Activated naive CD4-positive, alpha-beta T cell treated with anti-CD3 and anti-CD28 coated beads for 36 hours (primary cell): ENCODE measurements at places on chromosomes 7 and 10. TPM values are rescaled to one million over a fixed set of nuclear protein-coding genes. Genes with fewer than 3 reads are reported as not detected.

DNA sequence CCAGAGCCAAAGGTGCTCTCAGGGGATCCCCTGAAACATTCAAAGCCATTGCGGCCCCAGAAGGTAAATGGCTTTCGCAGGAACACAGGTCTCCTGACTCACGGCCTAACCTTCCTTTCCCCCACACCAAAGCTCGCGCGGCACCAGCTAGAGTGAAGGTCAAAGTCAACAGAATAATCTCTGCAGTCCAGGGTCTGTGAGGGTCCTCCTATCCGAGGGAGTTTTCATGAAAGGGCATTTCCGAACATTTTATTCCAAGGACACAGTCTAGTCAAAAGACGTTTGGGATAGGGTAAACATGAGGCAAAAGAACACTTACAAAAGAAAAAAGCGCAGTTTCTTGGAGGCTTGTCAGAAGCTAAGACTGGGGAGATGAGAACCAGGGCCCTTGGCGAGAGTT is 559 bp upstream of the STEAP2 start:
- no peak for DNase-seq

LRRC61 gene
- total RNA-seq: 13.3 TPM

- DNase-seq: no peak
Measured at GRCh38 chr10:14947268-14947667, 6.6 kb downstream of the DCLRE1C start.

DNA sequence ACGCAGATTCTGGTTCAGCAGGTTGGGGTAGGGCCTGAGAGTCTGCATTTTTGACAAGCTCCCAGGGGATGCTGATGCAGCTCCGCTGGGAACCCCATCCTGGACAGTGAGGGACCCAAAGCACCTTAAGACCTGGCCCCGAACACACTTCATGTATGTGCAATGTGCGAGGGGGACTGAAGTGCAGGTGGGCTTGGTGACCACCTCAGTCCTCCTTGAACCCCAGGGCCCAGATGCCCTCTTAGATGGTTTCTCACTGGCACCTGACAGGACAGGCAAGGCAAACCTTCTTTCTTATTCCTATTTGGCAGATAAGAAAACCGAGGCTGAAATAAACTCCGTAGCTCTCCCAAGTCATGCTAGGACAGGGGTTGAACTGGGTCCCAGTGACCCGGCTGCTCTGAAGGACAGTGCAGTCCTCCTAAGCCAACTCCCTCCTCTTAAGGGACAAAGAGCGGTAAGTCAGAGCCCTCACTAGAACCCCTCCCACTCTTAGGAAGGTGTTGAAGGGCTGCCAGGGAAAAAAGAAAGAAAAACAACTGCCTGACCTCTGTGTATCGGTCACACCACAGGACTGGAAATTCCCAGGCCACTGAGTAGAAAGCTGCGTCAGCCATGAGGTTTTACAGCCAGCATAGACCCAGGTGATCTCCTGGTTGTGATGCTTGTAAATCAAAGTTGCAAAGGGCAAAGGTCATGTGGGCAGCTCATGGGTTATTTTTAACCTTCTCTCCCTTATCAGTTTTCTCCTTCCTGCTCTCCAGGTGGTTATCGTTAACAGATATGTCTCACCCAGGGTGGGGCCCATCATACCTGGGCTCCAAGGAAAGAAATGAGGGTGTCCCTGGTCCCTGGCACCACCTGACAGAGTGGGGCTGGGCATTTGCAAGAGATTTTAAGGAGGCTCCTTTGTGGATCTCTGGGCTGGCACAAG is 90.9 kb upstream of the SMNDC1 start:
- DNase-seq: peak; percentile 59

DNA sequence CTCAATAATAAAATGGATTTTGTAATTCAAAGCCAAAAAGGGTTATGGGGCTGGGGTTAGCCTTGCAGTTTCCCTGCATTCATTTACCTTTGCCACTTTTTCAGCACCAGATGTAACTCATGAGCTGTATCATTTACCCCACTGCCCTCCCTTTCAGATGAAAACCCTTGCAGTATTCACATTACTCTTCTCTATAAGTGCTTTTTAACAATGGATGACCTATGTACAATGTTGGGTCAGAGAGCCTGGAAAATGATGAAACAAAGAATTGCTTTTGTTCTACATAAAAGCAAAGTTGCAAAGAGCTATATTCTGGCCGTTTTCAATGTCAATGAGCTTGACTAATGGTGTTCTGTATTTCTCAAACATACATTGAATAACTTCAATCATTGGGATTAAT is 189.7 kb downstream of the TMEM26 start:
- DNase-seq: no peak

GRCh38 chr10:66214721-66215404 is 711.0 kb upstream of the LRRTM3 start:
- no peak for DNase-seq

CACNB2 gene
- not detected for total RNA-seq

DNA sequence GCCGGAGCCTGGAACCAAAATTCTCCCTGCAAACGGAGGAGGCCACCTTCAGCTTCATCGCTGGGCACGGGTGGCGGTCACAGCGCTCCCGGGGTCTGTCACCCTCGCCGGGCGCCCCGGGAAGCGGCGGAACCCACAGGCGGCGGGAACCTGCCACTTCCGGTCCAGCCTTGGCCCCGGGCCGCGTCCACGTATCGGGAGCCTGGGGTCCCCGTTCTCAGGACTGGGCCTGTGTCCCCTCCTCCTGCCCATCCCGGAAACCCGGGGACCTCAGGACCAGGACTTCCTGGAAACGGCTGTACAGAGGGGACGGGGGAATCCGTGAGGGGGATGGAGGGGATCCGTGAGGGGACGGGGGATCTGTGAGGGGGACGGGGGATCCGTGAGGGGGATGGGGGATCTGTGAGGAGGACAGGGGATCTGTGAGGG is 25.4 kb downstream of the PDGFA start:
- no peak for DNase-seq

- no peak for DNase-seq
Measured at GRCh38 chr7:28697913-28698563, 260.1 kb downstream of the TRIL start.

CHCHD1 gene
- total RNA-seq: 27.4 TPM

- DNase-seq: no peak
Measured at GRCh38 chr10:30073767-30074060, 14.3 kb upstream of the JCAD start.

CACUL1 gene
- total RNA-seq: 19.2 TPM

DNA sequence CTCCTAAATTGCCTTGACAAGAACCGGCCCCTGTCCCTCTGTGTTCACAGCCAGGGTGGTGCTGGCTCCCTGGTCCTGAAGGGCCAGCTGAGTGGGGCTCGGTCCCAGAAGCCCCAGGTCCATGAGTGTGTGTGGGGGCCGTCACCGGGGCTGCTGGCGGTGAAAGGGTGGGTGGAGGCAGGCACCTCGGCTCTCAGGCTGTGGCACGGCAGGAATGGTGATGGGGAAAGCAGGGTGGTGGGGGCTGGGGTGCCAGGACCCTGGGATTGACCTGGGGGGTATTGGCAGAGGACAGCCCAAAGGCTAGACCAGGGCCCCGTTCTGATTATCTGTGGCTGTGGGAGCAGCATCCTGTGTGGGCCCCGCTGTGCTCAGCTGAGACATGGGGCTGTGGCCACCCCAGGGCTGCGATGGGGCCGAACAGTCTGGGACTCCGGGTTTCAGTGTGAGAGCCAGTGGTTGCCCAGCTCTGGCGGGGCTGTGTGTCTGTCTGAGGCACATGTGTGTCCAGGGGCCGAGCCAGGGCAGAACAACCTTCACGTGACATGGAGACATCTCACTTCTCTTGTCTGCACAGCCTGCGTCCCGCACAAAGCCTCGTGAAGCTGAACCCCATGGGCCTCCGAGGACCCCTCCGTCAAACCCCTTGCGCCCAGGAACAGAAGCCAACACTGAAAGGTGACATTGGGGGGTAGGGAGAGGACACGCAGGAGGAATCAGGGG is 144.2 kb downstream of the ELFN1 start:
- no peak for DNase-seq

DNA sequence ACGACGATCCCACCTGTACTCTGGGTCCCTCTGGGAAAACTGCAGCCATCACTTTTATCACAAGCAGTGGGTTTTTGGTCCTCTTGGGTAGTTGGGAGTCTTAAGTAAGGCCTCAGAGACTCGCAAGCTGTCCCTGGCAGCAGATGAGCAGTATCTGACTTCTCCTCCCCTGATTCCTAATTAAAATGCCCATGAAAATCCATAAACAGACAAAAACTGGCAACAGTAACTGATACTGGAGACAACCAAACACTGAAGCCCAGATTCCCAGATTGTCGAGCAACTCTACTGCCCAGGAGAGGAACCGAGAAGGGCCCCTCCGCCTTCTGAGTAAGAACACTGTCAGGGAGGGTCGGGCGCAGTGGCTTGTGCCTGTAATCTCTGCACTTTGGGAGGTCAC is 333.8 kb downstream of the CALN1 start:
- no peak for DNase-seq

DNA sequence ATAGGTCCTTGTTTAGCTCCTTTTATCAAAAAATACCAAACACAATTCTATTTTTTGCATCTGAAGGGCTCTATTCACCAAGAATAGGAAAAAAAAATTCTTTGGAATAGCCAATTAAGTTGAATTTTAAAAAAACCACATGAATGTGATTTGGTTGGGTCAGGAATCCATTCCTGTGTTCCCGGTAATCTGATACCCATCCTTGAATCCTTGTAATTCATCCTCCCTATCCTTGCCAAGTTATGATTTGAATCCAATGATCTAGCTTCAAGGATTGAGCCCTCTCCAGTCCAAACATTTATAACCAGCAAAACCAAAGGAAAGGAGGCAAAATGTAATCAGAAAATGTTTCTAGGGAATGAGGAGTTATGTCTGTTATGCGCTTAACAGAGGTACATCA is 86.6 kb downstream of the CFAP58 start:
- no peak for DNase-seq

DNA sequence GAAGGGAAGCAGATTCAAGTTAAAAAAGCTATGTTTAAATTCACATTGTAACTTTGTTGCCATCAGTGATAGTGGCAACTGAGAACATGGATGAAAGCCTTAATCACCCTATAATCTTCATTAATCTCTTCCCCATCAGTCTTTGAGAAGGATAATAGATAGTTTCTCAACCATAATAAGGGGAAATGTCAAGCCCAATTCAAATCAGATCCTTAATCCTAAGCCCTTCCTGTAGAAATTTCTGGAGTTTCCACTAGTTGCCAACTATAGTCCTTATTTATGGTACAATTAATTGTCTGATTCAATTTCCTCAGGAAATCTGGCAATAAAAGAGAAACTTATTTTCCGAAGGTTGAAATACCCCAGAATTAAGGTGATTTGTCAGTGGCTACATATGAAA is 431.8 kb downstream of the ZWINT start:
- DNase-seq: no peak

GRCh38 chr10:23917251-23917840 is 291.6 kb upstream of the KIAA1217 start:
- DNase-seq: no peak

DNA sequence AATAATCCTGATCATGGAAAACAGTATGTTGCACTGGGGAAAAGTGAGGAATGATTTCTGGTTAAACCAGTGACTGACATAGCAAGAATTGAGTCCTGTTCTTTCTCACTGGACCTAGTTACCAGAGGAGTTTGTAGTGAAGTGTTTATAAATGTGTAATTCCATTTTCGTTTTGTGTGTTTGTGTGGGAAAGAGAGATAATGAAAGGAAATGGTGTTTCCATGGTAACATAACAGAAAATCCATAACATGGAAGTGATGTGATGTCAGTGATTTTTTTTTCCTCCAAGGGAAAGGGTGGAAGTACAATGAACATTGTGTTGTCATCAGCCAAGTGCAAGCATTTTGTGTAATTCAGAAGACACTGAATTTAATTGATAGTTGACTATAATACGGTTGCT is 283.9 kb downstream of the PLXDC2 start:
- no peak for DNase-seq

STK31 gene
- total RNA-seq: not detected

SUN3 gene
- total RNA-seq: not detected

NKX2-3 gene
- total RNA-seq: not detected

GRCh38 chr10:29966269-29966668 is 93.1 kb downstream of the JCAD start:
- no peak for DNase-seq

CHAT gene
- total RNA-seq: not detected

- DNase-seq: no peak
Measured at GRCh38 chr7:101912716-101913110, 95.3 kb downstream of the CUX1 start.

TRIM73 gene
- total RNA-seq: 3.0 TPM

DNA sequence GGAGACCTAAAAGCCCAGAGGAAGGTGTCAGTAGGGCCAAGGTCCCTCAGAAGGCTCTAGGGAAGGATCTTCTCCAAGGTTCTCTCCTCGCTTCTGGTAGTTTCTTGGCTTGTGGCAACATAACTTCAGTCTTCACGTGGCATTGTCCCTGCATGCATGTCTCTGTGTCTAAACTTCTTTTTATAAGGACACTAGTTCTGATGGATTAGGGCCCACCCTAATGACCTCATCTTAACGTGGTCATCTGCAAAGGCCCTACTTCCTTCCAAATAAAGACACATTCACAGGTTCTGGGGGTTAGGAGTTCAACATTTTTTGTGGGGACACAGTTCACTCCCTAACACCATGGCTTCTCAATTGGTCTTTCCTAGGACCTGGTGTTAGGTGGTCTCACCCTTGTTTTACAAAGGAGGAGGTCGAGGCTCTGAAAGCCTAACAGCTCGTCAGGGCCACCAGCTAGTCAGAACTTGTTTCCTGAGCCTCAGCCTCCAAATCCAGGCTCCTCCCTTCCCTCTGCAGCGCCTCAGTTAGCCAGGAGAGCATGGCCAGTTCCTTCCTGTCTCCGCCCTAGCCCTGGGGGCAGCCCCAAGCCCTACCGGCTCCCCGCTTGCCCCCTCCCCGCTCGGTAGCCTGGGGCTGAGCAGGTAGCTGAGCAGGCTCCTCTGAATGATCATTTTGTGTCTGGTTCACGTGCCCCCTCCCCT is 109.7 kb upstream of the PPIF start:
- no peak for DNase-seq

DNA sequence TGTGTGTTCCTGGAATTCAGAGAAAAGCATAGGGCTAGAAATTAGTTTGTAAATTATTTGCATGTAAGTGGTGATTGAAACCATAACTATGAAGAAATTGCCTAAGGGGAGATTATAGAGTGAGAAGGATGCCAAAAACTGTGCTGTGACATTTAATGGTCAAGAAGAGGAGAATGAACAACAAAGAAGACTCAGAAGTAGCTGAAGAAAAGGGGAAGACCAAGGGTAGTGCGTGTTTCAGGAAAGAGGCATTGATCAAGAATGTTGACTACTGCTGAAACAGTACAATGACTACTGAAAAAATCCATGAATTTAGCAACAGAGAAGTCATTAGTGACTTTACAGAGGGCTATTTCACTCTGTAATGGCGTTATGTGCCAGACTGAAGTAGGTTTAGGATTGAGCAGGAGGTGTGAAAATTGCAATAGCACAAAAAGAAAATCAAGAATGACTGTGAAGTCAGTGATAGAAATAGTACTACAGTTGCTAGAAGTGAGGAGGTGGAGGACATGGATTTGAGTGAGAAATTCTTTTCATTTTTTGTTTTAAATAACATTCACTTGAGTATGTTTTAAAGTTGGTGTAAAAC is 28.9 kb upstream of the SAMD9L start:
- no peak for DNase-seq

DNA sequence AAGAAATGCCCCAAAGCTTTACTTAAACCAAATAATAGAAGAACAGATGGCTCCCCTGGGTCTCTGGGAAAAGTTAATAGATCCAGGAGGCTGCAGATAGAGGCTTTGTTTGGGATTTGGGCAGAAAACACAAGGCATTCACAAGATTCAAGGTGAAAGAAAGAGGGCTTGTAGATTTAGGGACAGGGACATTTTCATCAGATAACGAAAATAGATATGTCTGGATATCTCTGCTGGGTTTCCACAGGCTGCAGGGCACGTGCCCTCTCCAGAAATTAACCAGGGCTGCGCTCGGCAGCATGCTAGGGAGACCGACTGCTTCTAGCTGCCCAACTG is 14.9 kb downstream of the CARD11 start:
- no peak for DNase-seq
